CD4-positive, alpha-beta memory T cell (primary cell): ENCODE measurements at places on chromosomes 2 and 18. TPM values are rescaled to one million over a fixed set of nuclear protein-coding genes. Genes with fewer than 3 reads are reported as not detected.

DNA sequence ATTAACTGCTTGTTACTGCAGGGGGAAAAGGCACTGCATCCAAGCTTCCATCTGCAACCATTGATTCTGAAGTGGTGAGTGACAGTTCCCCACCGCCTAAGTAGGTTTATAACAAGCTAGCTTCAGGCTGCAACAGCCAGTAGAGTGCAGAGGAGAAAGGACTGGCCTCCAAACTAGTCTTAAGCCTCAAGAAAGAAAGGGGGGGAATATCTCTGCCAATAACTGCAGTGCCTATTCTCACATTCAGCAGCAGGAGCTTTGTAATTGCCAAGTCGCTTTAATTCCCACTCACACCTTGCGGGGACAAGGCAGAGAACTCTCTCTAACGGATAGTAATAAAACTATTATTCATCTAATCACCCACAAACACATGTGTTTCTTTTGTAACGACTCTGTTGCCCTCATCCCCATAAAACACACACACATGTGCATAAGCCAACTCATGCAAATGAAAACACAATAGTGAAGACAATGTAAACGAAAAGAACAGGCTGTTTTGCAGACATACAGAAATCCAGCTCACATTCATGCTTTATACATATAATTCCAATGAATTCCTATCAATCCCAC lies 1963.3 kb upstream of the PIK3C3 start:
- no peak overlapping the region for H3K27ac ChIP-seq
- H3K27me3 ChIP-seq, result no peaks in the 10 kb centered on the region
- H3K4me3 ChIP-seq, result no peak overlapping the region
- H3K4me1 ChIP-seq, result no peaks in the 10 kb centered on the region
- no peak for DNase-seq

The DNAH7 gene
- not detected for total RNA-seq

The LRP1B gene
- not detected for total RNA-seq

DNA sequence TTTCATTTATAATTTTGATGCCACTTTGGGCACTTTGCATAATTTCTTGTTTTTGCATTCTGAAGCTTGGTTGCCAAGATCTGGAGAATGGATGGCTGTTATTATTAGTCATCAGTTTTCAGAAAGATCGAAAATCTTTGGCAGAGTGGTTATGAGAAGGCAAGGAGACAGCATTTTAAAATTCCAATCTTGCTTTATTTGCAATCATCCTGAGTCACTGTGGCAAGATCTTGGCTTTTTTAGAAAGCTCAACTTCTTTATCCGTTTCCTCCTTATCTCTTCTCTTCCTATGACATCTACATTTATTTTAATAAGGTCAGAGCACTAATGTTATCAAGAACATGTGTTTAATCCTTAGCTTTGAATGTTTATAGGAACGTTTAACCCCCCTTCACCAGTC lies 31.1 kb upstream of the EIF2AK3 start:
- H3K4me3 ChIP-seq, result no peak overlapping the region
- H3K4me1 ChIP-seq, result no peaks in the 10 kb centered on the region
- H3K27me3 ChIP-seq, result no peaks in the 10 kb centered on the region
- H3K27ac ChIP-seq, result no peak overlapping the region
- DNase-seq, result no peak

DNA sequence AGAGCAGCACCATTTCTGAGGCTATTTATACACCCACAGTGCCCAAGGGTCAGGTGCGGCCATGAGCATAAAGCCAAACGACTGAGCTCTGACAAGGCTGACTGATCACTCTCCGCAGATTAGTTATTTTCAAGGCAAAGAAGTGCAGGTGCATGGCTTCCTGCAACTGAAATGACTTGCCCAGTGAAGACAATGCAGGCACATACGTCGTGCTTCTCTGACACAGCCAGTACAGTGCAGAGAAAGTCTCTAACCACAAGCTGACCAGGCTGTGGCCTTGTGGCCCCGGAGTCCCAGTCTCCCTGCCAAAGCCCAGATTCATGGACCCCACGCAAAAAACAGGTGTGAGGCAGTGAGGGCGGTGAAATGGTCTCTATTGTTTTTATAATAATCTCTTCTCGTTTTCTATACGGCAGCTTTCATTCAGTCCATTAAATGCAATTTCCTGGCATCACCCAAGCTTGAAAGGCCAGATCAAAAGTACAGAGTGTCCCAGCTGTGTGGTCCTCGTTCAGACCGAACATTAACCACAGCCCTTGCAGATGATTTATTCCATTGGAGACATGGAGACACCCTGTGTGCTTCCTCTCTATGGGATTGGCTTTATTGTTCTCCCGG lies 447.0 kb upstream of the ID2 start:
- H3K36me3 ChIP-seq, result no peaks in the 10 kb centered on the region
- peaks cover 2% of the 10 kb centered on the region for H3K4me1 ChIP-seq
- no peaks in the 10 kb centered on the region for H3K27me3 ChIP-seq

The PHOSPHO2 gene
- 7.4 TPM for total RNA-seq

GRCh38 chr2:226123300-226123699 lies 676.3 kb downstream of the IRS1 start:
- no peaks in the 10 kb centered on the region for H3K36me3 ChIP-seq
- no peaks in the 10 kb centered on the region for H3K4me1 ChIP-seq
- no peak overlapping the region for H3K27ac ChIP-seq
- no peak overlapping the region for H3K4me3 ChIP-seq
- no peak for DNase-seq
- no peaks in the 10 kb centered on the region for H3K27me3 ChIP-seq
